ENCODE measurements at places on chromosomes 13 and 19.

DNA sequence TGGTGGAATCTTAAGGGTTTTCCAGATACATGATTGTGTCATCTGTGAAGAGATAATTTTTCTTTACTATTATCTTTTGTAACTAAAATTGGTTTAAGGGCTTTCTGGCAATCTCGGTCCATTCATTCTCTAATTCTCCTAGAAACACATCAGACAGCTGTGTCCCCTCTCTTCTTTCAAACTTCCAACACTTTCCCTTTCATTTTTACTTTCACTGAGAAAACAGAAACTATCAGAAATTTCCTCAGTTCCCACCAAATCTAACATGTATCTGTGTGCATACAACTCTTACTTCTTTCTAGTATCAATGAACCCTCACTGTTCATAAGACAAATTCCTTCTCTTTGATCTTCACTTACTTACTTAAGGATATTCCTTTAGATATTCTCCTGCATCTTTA lies 40.2 kb downstream of the KCNRG start:
- DNase-seq = no peak

- no peak for DNase-seq
Observed at GRCh38 chr13:77701305-77701704, 3.8 kb downstream of the SLAIN1 start.

GRCh38 chr13:46124967-46125933 lies 20.4 kb upstream of the CPB2 start:
- no peak for DNase-seq

- peak; percentile 16 for DNase-seq
Observed at GRCh38 chr13:41411522-41411921, 45.8 kb upstream of the RGCC start.

DNA sequence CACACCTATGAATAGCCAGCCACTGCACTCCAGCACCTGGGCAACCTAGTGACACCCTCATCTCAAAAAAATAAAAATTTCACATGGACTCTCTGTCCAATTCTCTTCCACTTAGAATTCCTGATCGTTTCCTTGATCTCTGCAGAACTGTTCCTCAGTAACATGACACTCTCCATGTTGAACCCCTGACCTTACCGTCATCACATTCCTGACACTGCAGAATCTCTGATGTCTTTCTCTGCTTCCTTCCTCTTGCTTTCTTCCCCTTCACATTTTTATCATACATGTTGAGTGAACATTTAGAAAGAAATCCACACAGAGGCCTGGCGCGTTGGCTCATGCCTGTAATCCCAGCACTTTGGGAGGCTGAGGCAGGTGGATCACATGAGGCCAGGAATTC lies 15.0 kb downstream of the ZNF114 start:
- DNase-seq = no peak

- no peak for DNase-seq
Observed at GRCh38 chr13:94950303-94950702, 238.0 kb upstream of the SOX21 start.

- no peak for DNase-seq
Observed at GRCh38 chr19:33947265-33947964, 150.7 kb downstream of the KCTD15 start.

- DNase-seq = no peak
Observed at GRCh38 chr13:30720172-30720869, 15.0 kb upstream of the ALOX5AP start.
